Cortex of kidney (tissue), 1 donor: ENCODE measurements at places on chromosomes 4 and X.

- no peak for DNase-seq
These were observed 252.6 kb upstream of the HAND2 start for GRCh38 chr4:173782660-173783059.

GRCh38 chr4:122434285-122434684, 22.2 kb downstream of the IL2 start:
- DNase-seq = no peak

DNA sequence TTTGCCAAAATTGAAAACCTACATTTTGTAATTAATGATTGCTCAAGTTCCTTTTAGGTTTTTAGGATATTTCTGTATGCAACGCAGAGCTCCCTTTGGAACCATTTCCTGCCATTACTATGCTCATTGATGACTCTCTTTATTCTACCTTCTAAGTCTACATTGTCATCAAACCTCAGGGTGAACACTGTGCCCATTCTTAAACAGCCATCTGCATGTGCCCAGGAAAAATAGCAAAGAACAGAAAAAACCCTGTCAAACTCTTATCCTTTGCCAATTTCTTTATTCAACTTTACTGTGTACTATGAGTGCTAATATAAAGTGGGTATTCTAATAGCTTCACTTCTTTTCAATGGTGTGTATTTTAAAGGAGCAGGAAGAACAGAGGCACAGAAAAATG, 1455.9 kb downstream of the ADGRL3 start:
- no peak for DNase-seq

DNA sequence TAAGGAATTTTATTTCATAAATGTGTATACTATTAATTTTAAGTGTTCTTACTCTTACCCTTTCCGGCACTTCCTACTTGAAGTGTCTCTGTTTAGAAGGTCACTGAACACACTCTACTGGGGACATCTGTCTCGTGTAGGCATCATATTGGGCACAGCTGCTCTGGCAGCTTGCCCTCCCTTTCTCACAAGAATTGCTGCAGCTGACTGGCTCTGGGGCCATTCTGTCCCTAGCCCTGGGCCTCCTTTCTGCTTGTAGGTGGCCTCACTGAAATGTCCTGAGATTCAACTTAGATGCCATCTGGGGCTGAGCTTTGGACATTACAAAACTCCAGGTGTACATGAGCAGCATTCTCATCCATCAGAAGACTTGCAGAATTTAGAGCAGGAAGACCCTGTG, 49.6 kb downstream of the SMAD1 start:
- no peak for DNase-seq

DNA sequence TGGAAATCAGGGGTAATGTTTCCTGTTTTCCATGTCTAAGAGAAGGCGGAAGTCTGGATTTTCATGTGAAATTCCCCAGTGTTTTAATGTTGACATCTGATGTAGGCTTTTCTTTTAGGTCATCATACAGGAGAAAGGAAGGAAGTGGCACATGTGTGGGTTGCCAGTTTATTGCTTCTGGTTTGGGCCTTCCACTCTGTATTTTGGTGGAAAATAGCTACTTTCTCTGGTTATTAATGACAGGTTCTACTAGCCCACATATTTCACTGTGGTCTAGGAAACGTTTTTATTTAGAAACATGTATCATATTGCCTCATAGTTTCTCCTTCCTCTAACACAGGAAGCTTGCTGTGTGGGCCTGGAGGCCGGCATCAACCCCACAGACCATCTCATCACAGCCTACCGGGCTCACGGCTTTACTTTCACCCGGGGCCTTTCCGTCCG, 7.2 kb downstream of the PDHA1 start:
- no peak for DNase-seq
